ENCODE measurements at places on chromosomes 5 and 9.

DNA sequence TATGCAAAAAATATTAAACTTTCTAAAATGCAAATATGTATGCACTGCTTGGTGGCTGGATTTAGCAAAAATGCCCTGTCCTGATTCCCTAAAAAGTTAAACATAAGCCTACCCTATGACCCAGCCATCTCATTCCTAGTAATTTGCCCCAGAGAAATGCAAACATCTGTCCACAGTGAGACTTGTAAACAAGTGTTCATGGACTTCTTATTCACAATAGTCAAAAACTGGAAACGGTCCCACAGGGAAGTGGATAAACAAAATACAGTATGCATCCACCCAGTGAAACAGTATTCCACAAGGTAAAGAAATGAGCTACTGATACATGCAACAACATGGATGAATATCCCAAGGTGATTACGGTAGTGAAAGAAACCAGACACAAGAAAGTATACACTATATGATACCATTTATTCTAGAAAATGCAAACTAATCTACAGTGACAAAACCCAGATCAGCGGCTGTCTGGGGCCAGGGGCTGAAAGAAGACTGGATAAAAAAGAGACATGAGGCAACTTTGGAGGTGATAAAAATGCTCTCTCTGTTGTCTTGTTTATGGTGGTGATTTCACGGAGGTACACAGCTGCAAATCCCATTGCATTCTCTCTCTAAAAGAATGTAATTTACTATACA is 277.3 kb downstream of the GLIS3 start:
- no peak for DNase-seq

DNA sequence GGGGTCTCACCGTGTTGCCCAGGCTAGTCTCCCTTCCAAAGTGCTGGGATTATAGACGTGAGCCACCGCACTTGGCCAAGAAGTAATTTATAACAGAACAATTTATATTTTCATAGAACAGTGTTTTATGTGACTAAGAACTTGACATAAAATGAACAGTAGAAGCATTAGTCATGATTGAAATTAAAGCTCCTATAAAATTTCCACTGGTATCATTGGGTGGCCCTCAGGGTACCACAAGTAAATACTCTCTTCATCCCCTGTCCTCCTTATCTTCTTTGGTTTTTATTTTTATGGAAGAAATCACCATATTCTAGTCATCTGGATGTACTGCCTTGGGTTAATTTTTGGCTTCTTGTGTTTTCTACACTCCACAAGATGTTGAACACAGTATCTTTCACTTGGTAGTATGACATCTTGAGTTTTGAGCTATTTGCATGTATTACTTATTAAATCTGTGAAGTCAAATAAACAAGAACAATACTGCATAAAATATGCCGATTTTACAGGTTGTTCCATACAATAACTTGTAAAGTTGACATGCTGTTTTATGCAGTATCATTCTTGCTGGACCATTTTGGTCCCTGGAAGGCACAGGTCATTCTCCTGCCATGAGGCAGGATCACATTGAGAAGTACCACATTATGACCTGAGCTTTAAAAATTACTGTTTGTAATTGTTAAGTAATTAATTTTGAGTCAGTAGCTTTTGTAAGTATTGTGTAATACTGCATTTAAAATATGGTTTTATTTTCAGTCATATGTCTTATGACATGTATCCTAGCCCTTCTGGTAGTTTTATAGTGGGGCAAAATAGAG is 24.4 kb downstream of the LMNB1 start:
- no peak for DNase-seq

- DNase-seq, result no peak
Observed at GRCh38 chr5:113161806-113162205, 185.2 kb downstream of the DCP2 start.

- no peak for DNase-seq
Observed at GRCh38 chr9:89400403-89401116, 82.3 kb downstream of the SECISBP2 start.

DNA sequence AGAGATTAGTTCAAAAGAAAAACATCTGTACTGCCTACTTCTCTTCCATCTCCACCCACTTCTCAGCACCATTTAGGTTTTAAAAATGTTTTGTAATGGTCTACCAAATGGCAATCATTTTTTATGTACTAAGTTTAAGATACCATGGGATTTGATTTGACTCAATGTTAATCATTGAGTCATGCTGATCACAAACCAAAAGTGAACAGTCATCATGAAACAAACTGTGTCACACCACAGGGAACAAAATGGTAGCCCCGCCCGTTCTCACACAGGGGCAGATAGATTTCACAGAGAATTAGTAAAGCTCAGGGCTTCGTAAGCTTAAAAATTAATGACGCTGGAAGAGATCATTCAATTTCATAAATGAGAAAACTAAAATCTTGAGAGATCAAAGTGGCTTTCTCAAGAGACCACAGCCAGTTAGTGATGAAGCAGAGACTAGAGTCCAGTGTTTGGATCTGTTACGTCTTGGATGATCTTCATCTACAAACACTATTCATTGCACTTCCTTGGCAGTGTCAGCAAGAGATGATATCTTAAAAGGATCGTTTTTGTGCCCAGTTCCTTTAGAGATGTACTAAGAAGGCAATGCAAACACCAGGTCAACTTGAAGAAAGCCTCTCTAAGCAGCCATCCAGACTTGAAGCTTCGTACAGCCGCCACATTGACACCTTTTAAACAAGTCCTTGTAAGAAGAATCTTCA is 33.9 kb upstream of the TRIO start:
- DNase-seq, result no peak
